IMR-90 (cell line): ENCODE measurements at places on chromosomes 5 and 9.

GRCh38 chr5:91016954-91017700 lies 366.0 kb downstream of the ARRDC3 start:
- DNase-seq: peak; percentile 70

GRCh38 chr5:124689653-124690052 lies 56.8 kb downstream of the ZNF608 start:
- DNase-seq: no peak

- DNase-seq: peak; percentile 88
Measured at GRCh38 chr9:21605489-21605931, 123.4 kb upstream of the IFNE start.

DNA sequence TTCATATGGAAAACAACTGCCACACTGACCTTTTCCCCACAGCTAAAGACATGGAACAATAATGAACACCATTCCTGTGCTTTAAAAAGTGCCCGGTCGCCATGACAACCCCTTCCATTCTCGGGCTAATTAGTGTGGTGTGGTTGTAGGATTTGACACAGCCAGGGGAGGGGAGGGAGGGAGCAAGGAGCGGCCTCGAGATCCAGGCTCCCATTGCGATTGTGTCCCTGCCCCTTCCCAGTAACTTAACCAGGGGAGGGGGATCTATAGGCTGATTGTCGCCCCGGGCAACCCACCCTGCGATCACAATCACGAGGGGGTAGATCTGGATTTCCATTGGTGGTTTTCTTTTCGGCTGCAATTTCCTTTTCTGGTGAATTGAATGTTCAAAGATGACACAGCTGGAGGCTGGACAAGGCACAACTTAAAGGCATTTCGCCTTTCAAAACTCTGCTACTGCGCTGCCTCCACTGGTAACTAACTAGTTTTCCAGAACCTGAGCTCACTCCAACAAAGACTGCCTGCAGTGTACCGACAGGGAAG lies 96.7 kb upstream of the RETREG1 start:
- peak; percentile 38 for DNase-seq

DNA sequence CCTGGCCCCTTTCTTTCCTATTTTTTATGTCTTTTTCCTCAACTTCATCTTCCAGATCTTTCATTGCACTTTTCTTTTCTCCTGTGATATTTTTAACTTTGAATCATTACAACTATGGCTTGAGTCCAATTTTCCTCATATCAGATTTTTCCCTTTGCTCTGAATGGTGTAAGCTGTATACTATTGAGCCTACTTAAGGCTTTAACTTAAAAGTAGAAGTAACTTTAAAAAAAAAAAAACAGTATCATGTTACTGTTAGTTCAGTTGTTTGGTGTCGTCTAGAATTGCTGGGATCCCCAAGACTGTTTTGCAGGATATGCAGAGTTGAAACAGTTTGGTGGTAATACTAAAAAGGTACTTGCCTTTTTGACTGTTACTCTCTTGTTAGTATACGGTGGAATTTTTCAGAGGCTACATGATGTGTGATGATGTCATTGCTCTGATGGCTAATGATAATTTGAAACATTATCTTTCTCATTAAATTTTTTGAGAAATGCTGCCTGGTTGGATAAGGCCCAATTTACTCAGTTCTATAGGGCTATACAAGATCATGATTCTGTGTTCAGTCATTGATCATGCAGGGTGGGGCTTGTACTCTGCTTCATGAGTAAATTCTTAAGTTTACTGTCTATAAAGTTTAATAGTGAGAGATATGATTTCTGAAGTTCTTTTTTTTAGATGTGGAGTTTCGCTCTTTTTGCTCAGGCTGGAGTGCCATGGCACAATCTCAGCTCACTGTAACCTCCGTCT lies 8.8 kb downstream of the NAA35 start:
- DNase-seq: peak; percentile 52

GRCh38 chr9:125845271-125845808 lies 98.2 kb downstream of the PBX3 start:
- DNase-seq: no peak

GRCh38 chr5:174151599-174152181 lies 106.2 kb downstream of the NSG2 start:
- DNase-seq: no peak

DNA sequence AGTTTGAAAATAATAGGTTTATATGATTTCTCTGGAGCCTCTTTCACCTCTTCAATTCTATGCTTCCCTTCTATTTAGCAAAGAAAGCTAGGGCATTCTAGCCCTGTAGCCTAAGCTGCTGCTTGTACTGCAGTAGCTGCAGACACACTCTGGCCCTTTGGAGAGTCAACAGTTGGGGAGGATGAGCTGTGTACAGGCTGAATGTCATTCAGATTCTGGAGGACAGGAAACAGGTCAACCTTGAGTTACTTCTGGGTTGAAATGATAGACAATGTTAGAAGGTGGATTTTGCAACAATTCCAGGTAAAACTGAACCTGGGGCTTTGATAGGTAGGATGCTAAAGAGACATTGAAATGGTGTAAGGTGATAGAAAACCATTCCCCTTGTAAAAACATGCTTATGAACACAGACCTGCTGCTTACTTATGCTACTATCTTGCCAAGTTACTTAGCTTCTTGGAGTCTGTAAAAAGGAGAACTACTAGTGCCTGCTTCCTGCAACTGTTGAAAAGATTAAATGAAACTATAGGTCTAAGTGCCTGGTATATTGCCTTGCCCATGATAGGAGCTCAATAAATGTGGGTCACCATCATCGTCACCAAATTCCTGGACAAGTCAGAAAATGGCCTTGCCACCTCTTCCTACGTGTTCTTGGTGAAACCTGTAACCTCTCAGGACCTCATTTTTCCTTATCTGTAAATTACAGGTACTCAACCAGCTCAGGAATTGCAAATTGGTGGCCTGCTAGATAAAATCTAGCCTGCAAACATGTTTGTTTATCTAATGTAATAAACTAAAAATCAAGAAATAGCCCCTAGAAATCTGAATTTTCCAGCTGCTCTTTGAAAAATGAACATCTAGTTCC lies 83.7 kb downstream of the GALNT10 start:
- DNase-seq: no peak

DNA sequence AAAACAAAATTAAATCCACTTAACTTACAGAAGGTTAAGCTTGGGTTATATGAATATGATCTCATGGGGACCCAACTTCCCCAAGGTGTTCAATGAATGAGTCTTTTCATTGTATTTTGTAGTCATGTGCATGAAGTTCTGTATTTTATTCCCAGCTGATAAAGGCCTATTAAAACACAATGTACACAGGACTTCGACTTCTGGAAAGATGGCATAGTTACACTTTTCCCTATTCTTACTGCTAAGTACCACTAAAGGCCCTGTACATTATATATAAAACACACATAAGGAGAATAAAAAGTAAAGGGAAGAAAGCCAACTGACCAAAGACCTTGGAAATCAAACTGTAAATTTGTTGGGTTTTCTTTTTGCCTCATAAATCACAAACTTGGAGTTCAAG lies 222.4 kb downstream of the SAXO1 start:
- no peak for DNase-seq

GRCh38 chr5:95777441-95777840 lies 45.1 kb downstream of the GLRX start:
- peak; percentile 27 for DNase-seq

- peak; percentile 80 for DNase-seq
Measured at GRCh38 chr9:2017331-2018161, 2.4 kb downstream of the SMARCA2 start.

GRCh38 chr9:14314424-14314928 lies 535 bp upstream of the NFIB start:
- peak; percentile 66 for DNase-seq

DNA sequence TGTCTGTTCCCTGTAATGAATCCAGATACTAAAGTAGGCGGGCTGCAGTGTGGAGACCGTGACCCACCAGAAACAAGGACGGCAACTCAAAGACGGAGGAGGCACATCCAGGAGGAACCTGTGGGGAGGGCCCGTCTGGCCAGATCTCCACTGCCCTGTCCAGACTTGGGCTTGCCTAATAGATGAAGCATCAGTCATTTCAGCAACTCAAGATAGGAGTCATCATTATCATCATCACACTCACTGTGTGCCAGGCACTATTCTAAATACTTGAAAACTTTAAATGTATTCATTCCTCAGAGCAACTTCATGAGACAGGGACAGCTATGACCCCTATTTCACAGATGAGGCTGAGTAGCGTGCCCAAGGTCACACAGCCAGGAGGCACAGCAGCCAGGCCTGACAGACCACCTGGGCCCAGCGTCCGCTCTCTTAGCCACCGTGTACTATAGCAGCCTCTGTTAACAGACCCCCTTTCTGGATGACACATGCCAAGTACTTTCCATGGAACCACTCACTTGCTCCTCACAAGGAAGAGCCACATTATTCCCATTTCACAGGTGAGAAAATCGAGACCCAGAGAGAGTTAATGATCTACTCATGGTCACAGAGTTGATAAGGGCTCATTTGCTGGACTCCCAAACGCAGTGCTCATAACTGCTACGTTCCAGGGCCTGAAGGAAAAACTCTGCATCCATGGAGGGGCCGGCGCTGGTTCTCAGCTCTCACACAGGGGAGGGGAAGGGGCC lies 4.9 kb upstream of the IL4 start:
- DNase-seq: no peak

GRCh38 chr5:160008877-160009590 lies at the start of gene TTC1:
Gene TTC1, plus strand, starts transcription at chr5:160009139. Its CDS starts 1,390 bp downstream, at chr5:160010529.
- peak; percentile 100 for DNase-seq

- peak; percentile 28 for DNase-seq
Measured at GRCh38 chr9:77933019-77933418, 98.6 kb downstream of the GNAQ start.

- DNase-seq: no peak
Measured at GRCh38 chr9:121812159-121812735, 160.8 kb downstream of the DAB2IP start.

DNA sequence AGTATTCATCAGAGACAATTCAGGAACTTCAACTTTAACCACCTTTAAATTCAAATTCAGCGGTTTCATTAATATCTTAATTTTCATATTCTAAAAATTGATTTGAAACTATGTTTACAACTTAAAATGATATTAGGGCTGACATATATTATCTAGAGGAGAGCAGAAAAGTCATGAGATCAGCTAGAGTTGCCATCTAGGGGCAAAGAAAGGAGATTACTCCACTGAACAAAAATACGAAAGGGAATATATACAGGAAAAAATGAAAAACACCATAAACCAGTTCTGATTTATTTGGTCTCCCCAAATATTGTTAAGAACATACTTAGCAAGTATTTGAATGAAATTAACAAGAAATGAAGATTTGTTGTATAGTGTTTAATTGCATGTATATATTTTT lies 946.3 kb downstream of the DTWD2 start:
- no peak for DNase-seq

- DNase-seq: no peak
Measured at GRCh38 chr5:8770431-8770830, 775.4 kb downstream of the SEMA5A start.

DNA sequence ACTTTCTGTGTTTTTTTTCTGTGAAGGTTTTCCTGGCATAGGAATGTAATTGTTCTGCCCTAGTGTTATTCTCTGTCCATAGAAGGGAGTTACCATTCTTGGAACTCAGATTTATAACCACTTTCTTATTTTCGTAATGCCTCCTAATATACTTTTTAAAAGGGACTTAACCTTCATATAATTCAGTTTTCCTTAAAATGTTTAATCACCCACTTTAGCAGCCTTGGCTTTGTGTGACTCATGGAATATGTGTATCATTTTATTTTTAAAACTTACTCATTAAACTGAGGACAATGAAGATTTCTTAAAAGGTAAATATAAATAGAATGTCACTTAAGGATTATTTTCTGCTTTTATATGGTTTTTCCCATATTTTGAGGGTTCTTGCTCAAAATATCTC lies 50.0 kb downstream of the RAI14 start:
- DNase-seq: no peak
